ENCODE measurements at places on chromosomes 5 and 9. TPM values are rescaled to one million over a fixed set of nuclear protein-coding genes. Genes with fewer than 3 reads are reported as not detected.

Gene GNA14
- total RNA-seq, result 10.4 TPM

Gene PDE6A
- total RNA-seq, result 0.03 TPM

- no peak overlapping the region for H3K4me3 ChIP-seq
- peak overlapping the region; percentile 23 for H3K27ac ChIP-seq
- H3K4me1 ChIP-seq, result no peaks in the 10 kb centered on the region
- H3K27me3 ChIP-seq, result no peaks in the 10 kb centered on the region
- H3K36me3 ChIP-seq, result no peaks in the 10 kb centered on the region
Observed at GRCh38 chr9:135951889-135952663, 9.1 kb downstream of the UBAC1 start.

DNA sequence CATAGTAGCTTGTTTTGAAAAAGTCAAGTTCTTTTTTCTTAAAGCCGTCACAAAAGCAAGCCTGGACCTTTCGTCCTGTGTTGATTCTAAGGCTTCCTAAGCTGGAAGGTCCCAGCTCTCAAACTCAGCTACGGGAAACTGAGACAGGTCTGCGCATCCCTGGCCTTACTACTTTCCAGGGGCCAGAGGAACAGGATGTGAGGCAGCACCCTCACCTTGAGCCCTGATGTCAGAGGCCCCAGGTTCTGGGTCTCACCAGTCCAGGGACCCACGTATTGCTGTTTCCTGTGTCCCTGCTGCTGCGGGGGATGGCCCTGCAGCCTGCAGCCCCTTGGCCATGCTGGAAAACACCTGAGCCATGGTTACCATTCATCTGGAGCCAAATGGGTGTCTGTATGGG is 123.9 kb downstream of the COL23A1 start:
- no peak for DNase-seq
- H3K27ac ChIP-seq, result no peak overlapping the region
- H3K27me3 ChIP-seq, result no peaks in the 10 kb centered on the region
- peaks cover 16% of the 10 kb centered on the region for H3K4me1 ChIP-seq
- H3K4me3 ChIP-seq, result no peak overlapping the region

Gene KIF27
- total RNA-seq, result 8.7 TPM

DNA sequence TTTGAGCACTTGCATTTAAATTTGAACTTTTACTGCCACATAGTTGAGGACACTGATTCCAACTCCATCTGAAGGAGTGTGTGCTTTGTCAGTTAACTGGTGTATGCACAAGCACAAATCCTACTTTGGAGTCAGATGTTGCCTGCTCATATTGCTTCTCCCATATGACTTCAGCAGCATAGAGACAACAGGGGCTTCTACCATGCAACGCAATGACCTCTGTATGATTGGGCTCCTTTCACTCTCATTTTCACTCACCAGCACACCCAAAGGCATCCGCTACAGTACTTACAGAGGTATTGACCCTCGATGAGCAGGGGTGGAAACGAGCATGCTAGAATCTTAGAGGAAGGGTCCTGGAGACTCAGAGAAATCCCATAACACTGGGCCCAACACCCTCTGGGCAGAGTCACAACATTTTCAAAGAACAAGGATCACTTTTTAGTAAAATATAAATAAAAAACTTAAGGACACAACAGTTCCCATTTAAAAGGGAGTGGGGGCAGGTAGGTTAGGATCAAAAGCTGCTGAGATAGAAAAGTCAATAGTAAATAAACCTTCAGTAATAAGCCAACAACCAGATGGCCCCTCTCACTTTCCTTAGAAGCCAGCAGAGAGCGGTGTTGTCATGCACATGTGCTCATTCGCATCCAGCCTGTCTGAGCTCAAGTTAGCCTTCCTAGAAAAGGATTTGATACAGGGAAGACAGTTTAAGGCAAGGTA is 203.8 kb downstream of the SNCAIP start:
- no peaks in the 10 kb centered on the region for H3K27me3 ChIP-seq
- no peak overlapping the region for H3K27ac ChIP-seq
- DNase-seq, result peak; percentile 71
- H3K4me1 ChIP-seq, result no peaks in the 10 kb centered on the region
- no peak overlapping the region for H3K4me3 ChIP-seq
- H3K36me3 ChIP-seq, result no peaks in the 10 kb centered on the region

Gene OR2K2
- not detected for total RNA-seq

Gene CCDC152
- total RNA-seq, result 1.1 TPM

- H3K27ac ChIP-seq, result peak overlapping the region; percentile 68
- peak overlapping the region; percentile 16 for H3K4me3 ChIP-seq
- no peaks in the 10 kb centered on the region for H3K27me3 ChIP-seq
- H3K36me3 ChIP-seq, result peaks cover 3% of the 10 kb centered on the region
- no peak for DNase-seq
Observed at GRCh38 chr9:113508111-113508749, 44.7 kb downstream of the RGS3 start.

GRCh38 chr9:132937463-132937901 is 6.9 kb downstream of the TSC1 start:
- no peak overlapping the region for H3K4me3 ChIP-seq
- no peak for DNase-seq
- no peaks in the 10 kb centered on the region for H3K36me3 ChIP-seq
- H3K4me1 ChIP-seq, result peaks cover 2% of the 10 kb centered on the region
- H3K27me3 ChIP-seq, result no peaks in the 10 kb centered on the region

- no peaks in the 10 kb centered on the region for H3K4me1 ChIP-seq
- H3K36me3 ChIP-seq, result no peaks in the 10 kb centered on the region
- H3K4me3 ChIP-seq, result no peak overlapping the region
- no peak overlapping the region for H3K27ac ChIP-seq
Observed at GRCh38 chr5:15252331-15252730, 247.6 kb upstream of the FBXL7 start.

GRCh38 chr5:172859966-172860365 is 25.9 kb downstream of the ERGIC1 start:
- H3K4me1 ChIP-seq, result no peaks in the 10 kb centered on the region
- DNase-seq, result no peak
- no peak overlapping the region for H3K4me3 ChIP-seq
- peak overlapping the region; percentile 97 for H3K27ac ChIP-seq

DNA sequence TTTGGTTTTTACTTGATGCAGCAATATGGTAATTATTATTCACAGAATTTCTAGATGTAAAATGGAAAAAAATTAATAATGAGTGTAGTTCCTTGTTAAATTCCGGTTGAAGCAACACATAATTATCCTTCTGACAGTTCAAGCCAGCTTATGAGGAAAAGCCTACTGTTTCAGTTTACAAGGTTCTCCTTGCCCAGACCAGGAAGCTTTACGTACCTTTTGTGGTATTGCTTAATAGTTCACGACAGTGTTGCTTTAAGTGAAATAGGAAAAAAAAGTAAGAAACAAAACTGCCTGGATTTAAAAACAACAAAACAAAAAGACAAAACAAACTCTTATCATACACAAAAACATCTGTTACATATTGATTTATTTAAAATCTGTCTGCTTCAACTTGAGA is 547.3 kb upstream of the C9orf72 start:
- DNase-seq, result no peak
- no peaks in the 10 kb centered on the region for H3K4me1 ChIP-seq
- H3K27me3 ChIP-seq, result no peaks in the 10 kb centered on the region
- H3K36me3 ChIP-seq, result no peaks in the 10 kb centered on the region

GRCh38 chr5:170223360-170223759 is 9.4 kb upstream of the C5orf58 start:
- no peaks in the 10 kb centered on the region for H3K36me3 ChIP-seq
- no peak overlapping the region for H3K4me3 ChIP-seq
- H3K4me1 ChIP-seq, result no peaks in the 10 kb centered on the region
- no peak overlapping the region for H3K27ac ChIP-seq
- no peaks in the 10 kb centered on the region for H3K27me3 ChIP-seq

Gene HSDL2
- 30.2 TPM for total RNA-seq

Gene ORM2
- not detected for total RNA-seq

- no peaks in the 10 kb centered on the region for H3K4me1 ChIP-seq
- H3K27ac ChIP-seq, result no peak overlapping the region
- H3K27me3 ChIP-seq, result no peaks in the 10 kb centered on the region
- no peak overlapping the region for H3K4me3 ChIP-seq
- DNase-seq, result no peak
Observed at GRCh38 chr5:40240111-40240510, 439.6 kb upstream of the PTGER4 start.

Gene DTWD2
- 12.4 TPM for total RNA-seq

DNA sequence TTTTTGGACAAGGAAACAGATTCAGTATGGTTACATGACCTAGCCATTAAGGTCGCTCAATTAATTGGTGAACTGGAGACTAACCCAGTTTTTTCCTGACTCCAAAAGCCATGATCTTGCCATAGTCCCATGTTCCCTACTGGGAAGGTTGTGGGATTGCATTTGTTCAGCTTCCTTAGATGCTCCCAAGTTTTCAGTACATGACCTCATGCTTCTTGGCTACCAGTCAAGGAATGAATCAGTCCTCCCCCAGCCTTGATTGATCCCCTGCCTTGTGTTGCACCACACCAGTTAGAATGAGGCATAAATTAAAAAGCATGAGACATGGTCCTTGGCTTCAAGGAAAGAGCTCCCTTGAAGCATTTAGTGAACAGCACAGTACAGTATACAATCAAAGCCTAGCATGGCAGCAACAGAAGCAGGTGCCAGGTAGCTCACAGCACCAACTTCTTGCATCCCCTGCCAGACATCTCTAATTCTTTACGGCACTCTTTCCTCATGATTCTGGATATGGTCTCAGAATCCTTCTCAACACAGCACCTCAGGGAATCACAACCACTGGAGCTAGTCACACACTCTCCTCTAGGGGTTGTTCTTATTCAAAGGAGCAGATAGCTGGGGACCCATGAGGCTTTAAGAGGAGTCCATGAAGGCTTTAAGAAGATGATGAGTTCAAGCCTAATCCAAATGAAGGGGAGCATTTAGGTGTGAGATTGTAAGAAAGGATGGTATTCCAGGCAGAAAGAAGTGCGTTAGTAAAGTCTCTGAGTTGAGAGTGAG is 295.5 kb upstream of the CLINT1 start:
- H3K4me3 ChIP-seq, result no peak overlapping the region
- H3K4me1 ChIP-seq, result no peaks in the 10 kb centered on the region
- DNase-seq, result peak; percentile 48
- no peak overlapping the region for H3K27ac ChIP-seq
- H3K36me3 ChIP-seq, result no peaks in the 10 kb centered on the region

DNA sequence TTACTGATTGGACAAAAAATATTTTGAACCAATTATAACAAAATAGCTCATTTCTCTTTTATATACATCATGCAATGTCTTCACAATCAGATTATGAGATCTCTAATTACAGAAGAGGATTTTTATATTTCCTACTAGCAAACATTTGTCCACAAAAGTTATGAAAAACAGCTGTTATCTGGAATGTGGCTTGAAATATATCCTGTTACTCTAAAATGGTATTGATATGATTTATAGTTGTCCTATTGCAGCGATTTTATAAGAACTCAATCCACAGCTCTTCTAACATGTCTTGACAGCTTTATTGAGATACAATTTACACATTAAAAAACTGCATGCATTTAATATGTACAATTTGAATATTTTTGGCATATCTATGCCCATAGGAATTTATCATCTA is 779.9 kb upstream of the ACO1 start:
- H3K4me1 ChIP-seq, result no peaks in the 10 kb centered on the region
- no peaks in the 10 kb centered on the region for H3K36me3 ChIP-seq
- no peaks in the 10 kb centered on the region for H3K27me3 ChIP-seq
- H3K4me3 ChIP-seq, result no peak overlapping the region

Gene KCNIP1
- 1.8 TPM for total RNA-seq

Gene LVRN
- total RNA-seq, result not detected

DNA sequence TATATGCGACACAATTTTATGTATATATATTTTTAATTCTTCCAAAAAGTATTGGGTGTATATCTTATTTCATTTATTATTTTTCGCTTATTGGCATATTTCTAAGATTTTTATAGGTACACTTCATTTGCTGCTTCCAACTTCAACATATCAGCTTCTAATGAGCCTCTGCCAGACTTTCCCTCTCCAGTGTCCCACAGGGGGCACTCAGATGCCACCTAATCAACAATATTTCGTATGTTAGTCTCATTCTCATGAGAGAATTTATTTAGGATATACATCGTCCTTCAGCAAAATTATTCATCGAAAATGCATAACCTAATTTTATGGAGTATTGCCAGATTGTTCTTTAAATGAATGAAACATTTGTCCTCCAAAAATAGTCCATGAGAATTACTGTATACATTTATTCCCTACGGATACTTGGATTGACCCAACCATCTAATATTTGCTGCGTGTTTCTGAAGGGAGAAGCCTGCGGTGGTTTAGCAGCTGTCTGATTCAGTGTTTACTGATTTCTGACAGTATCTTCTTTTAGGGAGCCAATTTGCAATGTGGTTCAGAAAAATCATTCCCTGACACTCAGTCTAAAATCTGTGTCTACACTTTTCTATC is 100.6 kb upstream of the SELENOP start:
- peaks cover 4% of the 10 kb centered on the region for H3K4me1 ChIP-seq
- H3K27ac ChIP-seq, result no peak overlapping the region
- no peak for DNase-seq
- no peaks in the 10 kb centered on the region for H3K36me3 ChIP-seq
- no peak overlapping the region for H3K4me3 ChIP-seq
- peaks cover 5% of the 10 kb centered on the region for H3K27me3 ChIP-seq

GRCh38 chr9:133113949-133114885 is 6.8 kb downstream of the RALGDS start:
- no peak overlapping the region for H3K4me3 ChIP-seq
- H3K27ac ChIP-seq, result peak overlapping the region; percentile 71
- H3K27me3 ChIP-seq, result no peaks in the 10 kb centered on the region

GRCh38 chr9:93906195-93906880 is 48.8 kb downstream of the BARX1 start:
- no peaks in the 10 kb centered on the region for H3K36me3 ChIP-seq
- H3K27me3 ChIP-seq, result no peaks in the 10 kb centered on the region
- H3K27ac ChIP-seq, result no peak overlapping the region

Gene ROR2
- total RNA-seq, result 5.7 TPM

Gene STPG3
- 0.38 TPM for total RNA-seq

DNA sequence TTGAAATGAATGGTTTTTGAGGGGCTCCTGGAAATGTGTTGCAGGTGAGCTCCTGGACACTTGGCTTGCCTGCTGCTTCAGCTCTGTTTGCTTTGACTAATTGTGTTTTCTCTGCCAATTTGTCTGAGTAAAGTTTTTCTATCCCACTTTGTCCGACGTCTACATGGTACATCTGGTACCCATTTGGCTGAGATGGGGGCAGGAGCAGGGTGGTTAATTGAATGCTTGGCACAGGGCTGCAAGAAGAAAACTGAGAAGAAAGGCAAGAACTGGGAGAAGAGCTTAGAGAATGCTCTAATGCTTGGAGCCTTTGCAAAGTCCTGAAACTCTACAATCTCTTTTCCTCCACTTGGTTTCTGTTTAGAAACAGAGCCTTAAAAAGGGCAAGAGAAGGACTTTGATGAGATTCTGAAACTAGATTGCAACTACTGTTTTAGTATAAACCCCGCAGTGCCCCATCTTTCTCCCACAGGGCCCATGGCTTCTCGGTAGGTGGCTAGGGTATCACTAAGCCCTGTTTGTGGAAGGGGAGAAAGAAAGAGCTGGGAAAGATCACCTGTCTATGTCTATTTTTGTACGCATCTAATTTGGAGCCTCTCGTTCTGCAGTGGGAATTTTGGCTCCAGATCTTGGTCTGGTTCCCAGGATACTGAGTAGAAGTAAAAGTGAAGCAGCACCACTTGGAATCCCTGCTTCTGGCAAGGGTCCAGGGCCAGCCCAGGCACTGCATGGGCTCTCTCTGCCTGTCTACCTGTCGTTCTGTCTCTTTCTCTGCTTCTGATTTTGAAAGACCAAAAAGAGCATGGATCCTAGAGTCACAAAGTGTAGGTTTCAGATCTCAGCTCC is 214.4 kb downstream of the SEMA6A start:
- no peak overlapping the region for H3K27ac ChIP-seq
- no peaks in the 10 kb centered on the region for H3K36me3 ChIP-seq
- DNase-seq, result no peak
- no peaks in the 10 kb centered on the region for H3K27me3 ChIP-seq
- H3K4me1 ChIP-seq, result peaks cover 3% of the 10 kb centered on the region

Gene ZNF367
- total RNA-seq, result 1.9 TPM

Measured in kidney (tissue), 22 donors.